ENCODE measurements at places on chromosomes 3 and 15.

- peak; percentile 100 for DNase-seq
Observed at GRCh38 chr3:133573054-133573628, 345 bp upstream of the CDV3 start.

DNA sequence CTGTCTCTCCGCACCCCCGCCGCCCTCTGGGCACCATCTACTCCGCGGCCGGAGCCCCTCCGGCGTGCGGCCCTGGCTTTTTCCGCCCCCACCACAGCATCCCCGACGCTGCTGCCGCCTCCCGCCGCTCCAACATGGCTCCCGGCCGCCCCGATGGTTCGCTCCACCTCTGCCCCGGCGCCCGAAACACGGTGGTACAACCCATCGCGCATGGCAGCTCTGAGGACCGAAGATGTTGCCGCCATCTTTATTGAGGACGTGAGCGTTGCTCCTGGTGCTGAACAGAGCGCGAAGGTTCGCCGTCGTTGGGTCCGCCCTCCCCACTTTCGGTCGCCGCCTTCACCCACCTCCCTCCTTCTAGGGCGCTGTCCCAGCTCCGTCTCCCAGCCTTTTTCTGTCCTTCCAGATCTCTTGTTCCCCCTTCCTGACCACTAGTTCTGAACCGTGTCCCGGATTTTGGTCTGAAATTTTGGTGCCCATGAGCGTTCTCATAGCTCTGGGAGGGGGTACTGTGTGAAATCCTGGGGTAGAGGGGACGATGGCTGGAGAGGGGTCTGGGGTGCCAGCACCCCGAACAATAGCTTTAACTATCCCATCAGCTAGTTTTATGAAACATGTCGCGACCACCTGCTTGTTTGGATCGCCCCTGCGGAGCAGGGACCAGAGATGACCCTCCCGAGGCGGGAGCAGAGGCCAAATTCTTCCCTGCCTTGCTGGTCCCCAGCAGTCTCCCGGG is at the start of gene CELSR3:
Gene CELSR3, minus strand, starts transcription at position 134 of the 736 bp plus-strand sequence. CDS start 252 bp downstream, outside the sequence.
- peak; percentile 82 for DNase-seq

GRCh38 chr15:59548501-59549226 is 62.9 kb upstream of the GCNT3 start:
- DNase-seq, result no peak

- DNase-seq, result peak; percentile 15
Observed at GRCh38 chr15:69161079-69161877, 843 bp downstream of the GLCE start.

DNA sequence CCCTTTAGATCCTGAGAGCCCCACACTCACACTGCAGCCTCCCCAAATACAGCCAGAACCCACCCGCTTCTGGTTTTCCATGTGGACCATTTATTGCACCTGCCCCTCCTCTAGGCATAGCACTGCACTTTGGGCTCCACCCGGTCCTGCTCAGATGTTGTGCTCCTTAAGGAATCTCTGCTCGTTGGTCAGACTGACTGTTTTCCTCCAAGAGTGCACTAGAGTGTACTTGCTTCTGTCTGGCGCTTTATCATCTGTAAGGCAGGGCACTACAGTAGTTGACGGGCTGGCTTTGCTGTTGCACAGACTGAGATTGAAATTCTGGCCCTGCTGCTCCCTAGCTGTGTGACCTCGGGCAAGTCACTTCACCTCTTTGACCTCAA is 124.1 kb downstream of the CACNA1D start:
- DNase-seq, result no peak

DNA sequence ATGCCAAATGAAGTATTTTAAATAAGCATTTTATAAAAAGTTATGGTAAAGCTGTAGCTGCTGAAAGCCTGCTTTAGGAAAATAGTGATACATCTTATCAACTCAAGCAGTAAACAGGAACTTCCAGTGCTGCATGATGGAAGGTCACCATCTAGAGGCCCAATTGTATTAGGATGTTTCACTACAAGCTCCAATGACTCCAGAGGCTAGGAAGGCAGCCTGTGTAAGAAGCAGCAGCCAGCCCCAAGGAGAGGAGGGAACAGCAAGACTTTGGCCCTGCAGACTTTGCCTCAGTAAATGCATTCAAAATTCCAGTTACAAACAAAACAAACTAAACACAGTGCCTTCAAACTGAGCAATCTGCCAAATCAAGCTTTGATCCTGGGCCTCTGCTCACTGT is 32.1 kb downstream of the ILDR1 start:
- no peak for DNase-seq

GRCh38 chr3:52249683-52250082 is 4.1 kb downstream of the PPM1M start:
- no peak for DNase-seq

- no peak for DNase-seq
Observed at GRCh38 chr3:40914475-40914874, 284.8 kb upstream of the CTNNB1 start.

DNA sequence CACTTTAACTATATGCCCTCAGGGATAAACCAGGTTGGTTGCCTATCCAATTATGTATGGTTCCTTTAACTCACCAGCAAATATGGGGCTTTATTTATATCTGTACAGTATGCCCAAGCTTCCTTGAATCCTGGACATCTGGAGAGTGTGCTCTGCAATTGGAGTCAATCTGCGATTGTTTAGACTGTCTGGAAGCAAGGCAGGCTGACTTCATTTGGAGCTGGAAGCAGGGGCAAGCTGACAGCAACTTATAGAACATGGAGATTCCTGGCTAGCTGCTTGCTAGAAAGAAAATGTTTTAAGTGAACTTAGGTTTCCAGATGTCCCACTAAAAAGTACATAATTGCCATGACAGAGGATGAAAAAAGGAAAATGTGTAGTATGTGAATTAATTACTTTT is 63.7 kb upstream of the TPRG1 start:
- no peak for DNase-seq

DNA sequence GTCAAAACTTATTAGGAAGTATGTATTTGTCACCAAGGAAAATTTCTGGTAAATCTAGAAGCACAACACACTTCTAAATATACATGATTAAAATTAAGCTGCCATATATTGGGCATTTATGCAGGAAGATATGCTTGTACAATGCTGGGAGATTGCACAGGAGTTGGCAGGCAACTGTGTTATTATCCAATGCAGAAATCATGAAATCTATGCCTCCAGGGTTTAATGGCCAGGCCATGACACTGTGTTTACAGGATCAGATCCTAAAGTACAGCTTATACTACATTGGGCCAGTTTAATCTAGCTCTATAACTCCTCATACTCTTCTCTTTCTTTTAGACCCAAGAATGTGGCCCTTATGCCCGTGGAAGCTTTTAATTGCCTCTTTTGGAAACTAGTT is 391.4 kb upstream of the DPH6 start:
- DNase-seq, result no peak

DNA sequence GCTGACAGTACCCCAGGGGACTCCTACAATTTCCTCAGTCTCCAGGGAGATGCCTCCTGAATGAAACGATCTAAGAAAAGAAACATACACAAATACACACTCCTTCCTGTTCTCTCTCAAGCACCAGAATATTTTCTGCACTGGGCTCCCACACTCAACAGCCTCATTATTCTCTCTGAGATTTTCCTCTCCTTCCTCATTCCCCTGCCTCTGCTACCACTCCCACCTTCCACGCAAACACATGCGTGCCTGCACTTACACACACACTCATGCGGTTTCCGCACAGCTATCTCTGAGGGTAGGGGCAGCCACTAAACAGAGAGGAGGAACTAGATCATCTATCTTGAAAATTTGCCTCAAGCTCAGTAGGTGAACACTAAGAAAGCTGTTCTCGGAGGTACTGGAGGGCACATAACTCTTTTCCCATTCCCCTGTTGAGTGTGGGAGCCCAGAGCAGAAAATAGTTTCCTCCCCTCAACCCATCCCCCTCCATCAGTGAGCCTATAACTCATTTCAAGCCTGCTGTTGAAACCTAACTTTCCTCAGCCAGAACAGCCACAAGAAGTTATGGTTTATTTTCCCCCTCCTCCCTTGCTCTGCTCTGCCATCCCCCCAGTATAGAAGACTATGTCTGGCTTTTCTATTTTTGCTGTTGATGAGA is 30.5 kb upstream of the TIPARP start:
- no peak for DNase-seq

GRCh38 chr15:91609966-91610365 is 243.5 kb upstream of the SLCO3A1 start:
- no peak for DNase-seq

- DNase-seq, result no peak
Observed at GRCh38 chr3:43959498-43960447, 269.0 kb downstream of the ABHD5 start.

DNA sequence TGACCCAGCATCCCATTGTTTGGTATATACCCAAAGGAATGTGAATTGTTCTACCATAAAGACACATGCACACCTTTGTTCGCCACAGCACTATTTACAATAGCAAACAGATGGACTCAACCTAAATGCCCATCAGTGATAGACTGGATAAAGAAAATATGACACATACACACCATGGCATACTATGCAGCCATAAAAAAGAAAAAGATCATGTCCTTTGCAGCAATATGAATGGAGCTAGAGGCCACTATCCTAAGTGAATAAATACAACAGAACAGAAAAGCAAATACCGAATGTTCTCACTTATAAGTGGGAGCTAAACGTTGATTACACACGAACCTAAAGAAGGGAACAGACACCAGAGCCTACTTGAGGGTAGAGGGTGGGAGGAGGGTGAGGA is 11.4 kb upstream of the USF3 start:
- DNase-seq, result no peak

GRCh38 chr3:170642882-170643601 is 57.2 kb upstream of the SLC7A14 start:
- no peak for DNase-seq

DNA sequence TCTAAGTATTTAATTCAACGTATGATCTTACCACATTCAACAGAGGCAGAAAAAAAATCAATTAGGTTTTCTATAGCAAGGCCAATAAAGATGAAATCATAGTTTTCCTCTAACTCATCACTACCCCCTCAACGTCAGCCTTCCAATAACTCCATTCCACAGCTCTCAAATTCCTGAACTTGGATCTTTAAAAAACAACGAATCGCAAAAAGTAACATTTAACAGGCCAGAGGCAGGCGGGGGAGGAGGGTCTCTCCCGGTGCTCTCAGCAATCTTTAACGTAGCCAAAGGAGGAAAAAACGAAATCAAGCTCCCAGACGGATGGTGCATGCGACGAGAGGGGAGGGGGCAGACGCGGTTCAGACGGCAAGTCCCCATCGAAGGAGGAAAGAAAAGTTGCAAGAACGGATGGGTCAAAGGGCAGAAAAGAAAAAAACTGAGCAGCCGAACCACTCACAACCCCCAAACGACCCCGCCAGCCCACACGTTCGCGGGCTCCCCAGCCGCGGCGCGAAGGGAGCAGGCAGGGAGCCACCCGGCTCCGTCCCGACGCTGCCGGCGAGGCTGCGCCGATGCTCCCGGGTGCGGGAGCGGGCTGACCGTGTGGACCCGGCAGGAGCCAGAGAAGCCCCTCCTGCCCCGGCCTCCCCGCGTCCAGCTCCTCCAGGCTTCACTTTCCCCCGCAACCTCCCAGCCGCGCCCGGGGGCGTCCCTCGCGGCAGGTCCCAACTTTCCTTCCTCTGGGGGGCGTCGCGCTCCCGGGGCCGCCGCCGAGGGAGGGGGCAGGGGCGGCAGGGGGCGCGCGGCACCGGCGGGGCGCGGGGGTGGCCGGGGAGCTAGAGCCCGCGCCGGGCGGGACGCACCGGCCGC is 703 bp downstream of the PEAK1 start:
- DNase-seq, result no peak

- no peak for DNase-seq
Observed at GRCh38 chr15:45084163-45084562, 29.8 kb downstream of the DUOX2 start.

- DNase-seq, result no peak
Observed at GRCh38 chr3:48190911-48191310, 2.7 kb upstream of the CDC25A start.

DNA sequence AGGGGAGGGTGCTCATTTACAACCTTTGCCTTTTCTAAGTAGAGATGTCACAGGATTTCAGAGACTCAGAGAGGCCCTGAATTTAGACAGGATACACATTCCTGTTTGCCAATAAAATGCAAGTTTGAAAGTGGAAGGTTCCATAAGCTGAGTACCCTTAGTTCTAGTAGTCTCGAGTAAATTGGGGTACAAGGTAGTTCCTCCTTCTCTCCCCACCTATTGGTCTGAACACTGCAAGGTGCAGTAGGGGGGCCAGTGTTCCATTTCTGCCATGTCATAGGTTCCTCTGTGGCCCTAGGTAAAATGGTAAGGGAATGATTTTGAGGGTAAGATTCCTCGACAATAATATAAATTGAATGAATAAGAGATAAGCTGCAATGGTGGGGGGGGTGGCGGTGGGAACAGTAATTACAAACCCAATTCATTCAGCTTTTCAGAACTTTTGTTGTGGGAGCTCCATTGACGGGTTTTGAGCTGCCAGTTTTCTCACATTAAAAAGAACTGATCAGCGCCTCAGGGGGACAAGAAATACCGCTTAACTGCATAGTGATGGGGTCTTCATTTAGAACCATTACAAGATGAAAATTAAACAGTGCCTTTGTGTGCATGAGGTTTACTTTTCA is 5.9 kb downstream of the SOX2 start:
- DNase-seq, result no peak

GRCh38 chr3:47580481-47580880 is 1.8 kb upstream of the CSPG5 start:
- no peak for DNase-seq

All from stromal cell of bone marrow (primary cell).